ENCODE measurements at places on chromosomes 5 and 9.

- DNase-seq, result no peak
These were observed 24.2 kb upstream of the NREP start for GRCh38 chr5:111781200-111781599.

DNA sequence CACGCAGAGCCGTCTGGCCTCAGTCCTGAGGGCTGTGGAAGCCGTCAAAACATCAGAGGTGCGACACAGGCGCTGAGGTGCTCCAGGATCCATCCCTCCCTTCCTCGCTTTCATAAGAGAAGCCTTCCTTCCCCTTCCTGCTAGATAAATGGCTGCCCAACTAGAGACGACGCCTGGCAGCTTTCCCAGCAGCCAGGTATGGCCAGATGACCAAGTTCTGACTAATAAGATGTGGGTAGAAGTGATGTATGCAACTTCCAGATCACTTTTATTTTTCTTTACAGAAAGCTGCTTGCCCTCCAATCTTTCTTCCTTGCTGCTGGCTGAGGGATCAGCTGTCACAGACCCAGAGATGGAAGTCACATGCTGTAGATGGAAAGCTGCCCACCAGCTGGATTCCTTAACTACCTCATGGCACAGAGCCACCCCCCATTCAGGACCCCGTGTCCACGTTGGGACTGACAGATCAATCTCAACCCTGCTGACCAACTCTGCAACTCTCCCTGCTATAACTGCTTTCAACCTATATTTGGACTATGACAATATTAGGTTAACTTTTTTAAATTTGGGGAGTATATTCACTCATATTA lies 8.8 kb downstream of the MAPK9 start:
- DNase-seq, result no peak

DNA sequence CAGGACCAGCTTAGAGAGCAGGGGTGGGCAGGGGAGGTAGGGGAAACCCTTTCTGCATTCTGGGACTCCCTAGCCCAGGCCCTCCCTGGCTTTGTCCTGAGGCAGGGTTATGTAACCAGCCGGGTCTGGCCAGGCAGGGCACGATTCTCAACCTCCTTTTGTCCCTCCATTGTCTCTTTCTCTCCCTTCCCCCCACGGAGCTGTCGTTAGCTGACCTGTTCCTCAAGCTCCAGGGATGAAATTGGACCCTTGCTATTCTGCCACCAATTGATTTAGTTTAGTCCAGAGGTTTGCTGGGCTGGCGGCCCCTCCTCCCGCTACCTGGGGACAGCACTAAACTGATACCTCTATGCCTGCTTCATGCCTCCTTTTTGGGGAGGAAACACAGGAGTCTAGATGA lies 9.4 kb upstream of the NDST1 start:
- DNase-seq, result no peak

DNA sequence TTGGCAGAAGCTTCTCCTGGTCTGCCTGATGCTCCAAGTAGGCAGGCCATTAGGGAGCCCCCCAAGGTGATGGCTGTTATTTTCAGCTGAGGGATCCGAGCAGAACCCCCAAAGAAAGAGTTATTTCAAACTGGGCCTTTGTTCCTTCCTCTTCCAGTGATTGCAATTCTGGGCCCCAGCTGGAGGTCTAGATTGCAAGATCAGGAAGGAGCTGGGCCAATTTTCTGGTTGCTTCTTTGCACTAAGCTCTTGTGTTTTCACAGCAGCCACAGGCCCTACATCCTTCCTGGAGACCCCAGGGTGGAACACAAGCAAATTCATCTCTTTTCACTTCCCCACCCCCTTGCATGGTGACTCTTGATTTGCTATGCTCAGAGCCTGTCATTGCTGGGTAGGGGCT lies 215.0 kb downstream of the SEMA6A start:
- DNase-seq, result no peak

DNA sequence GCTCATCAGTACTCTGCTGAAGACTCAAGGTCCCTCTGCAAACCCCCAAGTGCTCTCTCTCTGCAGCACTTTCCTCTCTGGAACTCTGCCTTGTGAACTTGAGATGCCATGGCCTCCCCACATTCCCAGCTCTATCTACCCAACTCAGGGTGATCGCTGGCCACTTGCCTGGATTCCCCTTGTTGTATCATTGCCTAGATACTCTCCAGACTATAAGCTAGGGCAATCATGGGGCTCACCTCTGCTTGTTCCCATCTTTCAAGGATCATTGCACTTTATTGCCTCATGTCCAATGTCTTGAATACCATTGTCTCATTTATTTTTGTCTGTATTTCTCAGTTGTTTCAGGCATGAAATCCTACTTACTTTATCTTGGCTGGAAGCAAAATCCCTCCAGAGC lies 144.1 kb downstream of the PLPPR1 start:
- no peak for DNase-seq

DNA sequence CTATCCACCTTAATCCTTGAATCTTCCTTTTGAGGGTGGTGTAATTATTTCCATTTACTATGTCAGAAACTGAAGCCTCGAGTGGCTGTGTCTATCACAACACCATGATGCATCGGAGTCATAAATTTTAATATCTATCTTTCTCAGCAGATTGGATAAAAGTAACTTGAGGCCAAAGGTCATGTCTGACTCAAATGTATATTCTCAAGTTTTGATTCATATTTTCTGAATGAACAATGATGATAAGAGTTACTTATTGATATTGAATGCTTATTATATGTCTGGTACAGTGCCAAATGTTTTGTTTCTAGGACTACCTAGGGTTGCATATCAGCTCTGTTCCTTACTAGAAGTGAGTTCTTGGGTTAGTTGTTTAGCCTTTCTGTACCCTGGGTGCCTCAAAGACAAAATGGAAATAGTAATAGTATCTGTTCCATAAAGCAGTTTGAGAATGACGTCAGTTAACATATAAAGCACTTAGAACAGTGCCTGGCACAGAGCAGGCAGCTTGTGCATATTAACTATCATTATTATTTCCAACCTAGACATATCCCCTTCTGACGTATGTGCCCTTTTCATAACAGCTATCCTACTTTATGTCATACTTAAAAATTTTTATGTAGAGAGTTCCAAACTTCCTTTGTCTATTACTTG lies 42.6 kb downstream of the PRDM6 start:
- peak; percentile 1 for DNase-seq

DNA sequence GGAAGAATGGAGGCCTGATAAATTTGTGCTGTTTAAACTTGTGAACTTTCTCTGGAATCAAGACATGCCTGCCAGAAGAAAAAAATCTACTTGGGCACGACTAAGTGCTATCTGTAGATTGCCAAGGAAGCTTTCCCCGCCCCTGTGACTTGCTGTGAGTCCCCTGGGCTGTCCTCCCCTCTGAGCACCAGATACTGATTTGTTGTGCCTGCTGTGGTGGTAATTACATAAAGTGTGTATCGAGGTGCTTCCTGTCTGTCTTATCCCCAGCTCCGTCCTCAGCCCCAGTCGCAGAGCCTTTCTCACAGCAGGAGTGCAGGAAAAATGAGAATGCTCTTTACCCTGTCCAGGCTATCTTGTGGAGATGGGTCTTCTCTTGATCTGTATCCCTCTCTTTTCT lies 53.9 kb downstream of the TRIO start:
- DNase-seq, result no peak

- peak; percentile 61 for DNase-seq
These were observed 29.0 kb upstream of the CCNG1 start for GRCh38 chr5:163408311-163408923.

GRCh38 chr5:142259758-142260157 lies 65.1 kb downstream of the SPRY4 start:
- DNase-seq, result no peak

DNA sequence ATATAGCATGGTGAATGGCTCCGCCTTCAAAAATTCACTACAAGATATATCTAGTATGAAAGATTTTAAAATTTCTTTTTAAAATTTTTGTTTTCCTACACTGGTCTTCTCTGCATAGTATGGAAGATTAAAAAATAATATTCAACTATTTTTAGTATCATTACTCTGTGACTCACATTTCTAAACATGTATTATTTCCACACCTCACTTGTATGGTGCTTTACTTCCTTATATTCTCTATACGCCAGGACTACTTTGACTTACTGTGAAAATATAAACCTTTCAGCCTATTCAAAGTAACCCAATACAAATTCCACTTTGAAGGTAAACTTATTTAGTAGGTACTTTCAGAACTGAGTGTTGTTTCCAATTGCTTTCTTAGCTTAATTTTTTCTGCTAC lies 26.8 kb upstream of the TXNDC8 start:
- no peak for DNase-seq

DNA sequence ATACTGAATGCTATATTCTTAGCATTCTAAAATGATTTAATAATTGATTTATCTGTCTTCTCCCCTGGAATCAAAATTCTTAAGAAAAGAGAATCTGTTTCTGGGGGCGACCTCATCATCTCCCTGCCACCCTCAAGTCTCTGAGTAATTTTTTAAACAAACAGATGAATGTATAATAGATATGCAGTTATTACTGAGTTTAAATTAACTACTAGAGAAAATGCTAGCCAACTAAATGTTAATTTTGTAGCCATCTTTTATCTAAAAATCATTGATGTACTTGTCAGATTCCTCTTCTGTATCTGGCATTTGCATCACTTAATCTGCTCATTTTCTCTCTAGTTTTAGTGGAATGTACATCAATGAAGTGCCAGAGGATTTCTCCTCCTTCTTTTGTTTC lies 87.5 kb downstream of the ERBIN start:
- no peak for DNase-seq

DNA sequence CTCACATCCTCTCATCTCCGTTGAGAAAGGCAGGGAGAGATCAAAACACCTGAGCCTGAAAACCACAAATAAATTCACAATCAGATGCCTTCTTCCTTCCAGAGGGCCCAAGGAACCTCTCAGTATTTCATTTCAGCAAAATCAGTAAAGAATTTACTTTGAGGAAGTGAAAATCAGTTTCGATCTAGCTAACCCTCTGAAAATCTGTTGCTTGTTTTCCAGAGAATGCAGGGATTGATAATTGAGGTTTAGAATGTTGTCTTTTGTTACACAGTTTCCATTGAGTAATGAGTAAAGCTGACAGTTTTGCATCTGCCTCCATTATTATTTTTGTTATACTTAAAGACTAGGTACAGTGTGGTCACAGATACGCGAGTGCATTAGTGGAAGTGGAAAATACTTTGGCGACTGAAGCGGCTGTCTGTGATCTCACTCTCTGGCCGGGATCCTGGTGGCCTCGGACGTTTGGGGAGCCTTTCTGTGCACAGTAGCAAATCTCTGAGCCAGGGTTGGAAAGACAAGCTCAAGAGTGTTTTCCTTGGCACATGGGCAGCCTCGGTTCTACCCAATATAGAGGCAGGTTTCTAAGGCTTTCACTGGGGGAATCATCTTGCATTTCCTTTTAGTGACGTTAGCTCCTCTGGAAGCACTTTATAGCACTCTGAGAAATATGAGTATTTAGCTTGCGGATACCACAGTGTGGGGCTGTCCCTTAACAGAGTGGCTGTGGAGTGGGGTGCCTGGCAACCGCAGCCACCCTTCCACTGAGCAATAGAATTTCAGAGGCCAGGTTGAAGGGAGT lies 32.2 kb upstream of the ANGPTL2 start:
- DNase-seq, result no peak

DNA sequence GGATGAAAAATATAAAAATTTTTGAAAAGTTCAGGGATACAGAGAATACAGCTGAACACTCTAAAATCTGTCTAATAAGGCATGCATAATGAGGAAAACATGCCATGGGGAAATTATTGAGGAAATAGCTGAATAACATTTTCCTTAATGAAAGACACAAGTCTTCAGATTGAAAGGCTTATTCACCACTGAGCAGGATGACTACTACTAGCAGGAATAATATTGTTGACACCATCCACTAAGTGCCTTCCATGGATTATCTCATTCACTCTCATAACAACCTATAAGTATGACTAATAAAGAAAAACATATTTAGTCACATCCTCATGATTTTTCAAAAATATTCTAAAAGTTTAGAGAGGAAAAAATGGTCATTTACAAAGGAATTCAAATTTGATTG lies 96.7 kb upstream of the FER start:
- no peak for DNase-seq

- DNase-seq, result no peak
These were observed 232.1 kb downstream of the SEMA5A start for GRCh38 chr5:9313751-9314150.

- no peak for DNase-seq
These were observed 125.4 kb downstream of the ATPSCKMT start for GRCh38 chr5:10124287-10124686.

DNA sequence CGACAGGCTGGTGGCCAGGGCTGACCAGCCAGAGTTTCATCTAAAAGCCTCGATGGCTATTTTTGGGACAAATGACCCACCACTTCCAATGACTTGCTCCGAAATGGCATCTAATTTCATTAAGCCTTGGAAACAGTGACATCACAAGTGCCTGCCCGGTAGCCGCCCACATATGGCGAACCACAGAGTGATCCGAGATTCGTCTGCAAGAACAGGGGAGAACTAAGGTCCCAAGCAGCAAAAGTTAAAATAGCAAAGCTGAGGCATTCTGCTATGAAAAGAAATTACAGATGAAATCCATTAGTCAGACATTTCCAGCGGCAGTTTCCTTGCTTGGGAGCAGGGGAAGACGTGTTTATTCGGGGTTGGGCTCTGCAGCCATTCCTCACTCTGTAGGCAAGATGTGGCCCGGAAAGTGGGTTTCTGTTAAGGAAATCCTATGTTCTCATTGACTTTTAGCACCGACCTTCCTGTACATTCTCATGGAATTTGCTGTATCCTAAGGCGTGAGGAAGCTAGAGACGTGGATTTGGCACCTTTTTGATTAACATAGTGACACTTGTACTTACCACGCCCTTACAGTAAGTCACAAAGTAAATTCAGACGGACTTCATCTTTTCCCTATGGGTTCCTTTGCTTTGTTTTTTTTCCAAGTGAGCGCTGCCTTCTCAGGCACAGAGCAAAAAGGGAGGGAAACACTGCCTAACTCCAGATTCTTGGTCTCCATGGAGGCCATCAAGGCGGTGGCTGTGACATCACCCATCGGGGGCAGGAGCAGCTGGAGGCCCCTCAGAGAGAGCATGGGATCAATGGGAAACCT lies 45.1 kb downstream of the ERGIC1 start:
- no peak for DNase-seq

DNA sequence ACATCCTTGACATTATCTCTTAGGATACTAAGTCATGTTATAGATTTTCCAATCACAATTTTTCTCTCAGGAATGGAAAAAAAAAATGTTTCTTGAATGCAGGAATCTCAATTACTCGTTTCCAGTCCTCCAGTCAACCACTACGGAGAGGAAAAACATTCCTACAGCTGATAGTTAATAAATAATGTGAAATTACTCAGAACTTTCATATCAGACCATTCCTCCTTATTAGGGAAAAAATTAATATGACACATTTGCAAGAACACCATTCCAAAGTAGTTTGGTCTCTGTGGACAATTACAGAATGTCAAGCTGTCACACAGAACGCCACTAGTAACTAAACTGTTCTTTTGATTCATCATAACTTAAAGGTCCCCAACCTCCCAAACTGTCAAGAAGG lies 31.5 kb downstream of the MED27 start:
- DNase-seq, result no peak

DNA sequence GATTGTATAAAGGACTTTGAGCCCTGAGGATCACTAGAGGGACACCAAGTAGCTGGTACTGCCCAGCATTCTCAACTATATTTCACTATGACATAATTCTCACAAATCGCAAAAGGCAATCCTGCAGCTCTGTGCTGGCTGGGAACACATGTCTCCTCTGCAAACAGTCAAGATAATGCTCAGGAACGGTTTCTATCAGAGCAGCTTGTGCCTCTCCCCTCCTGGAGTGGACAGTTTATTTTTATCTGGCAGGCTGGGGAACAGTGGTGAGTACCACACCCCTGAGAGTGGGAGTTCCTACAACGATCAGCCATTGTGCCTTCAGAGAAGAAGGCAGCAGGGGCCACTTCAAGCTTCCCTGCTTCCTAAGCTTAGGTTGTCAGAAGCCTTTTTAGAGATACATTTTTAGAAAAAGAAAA lies 65.8 kb downstream of the ERAP1 start:
- no peak for DNase-seq

GRCh38 chr9:133945977-133946753 lies 46.0 kb downstream of the VAV2 start:
- no peak for DNase-seq

All from LoVo (cell line).